ENCODE measurements at places on chromosomes 2 and 18.

- DNase-seq, result no peak
Measured at GRCh38 chr18:31149351-31149750, 13.3 kb downstream of the DSC1 start.

DNA sequence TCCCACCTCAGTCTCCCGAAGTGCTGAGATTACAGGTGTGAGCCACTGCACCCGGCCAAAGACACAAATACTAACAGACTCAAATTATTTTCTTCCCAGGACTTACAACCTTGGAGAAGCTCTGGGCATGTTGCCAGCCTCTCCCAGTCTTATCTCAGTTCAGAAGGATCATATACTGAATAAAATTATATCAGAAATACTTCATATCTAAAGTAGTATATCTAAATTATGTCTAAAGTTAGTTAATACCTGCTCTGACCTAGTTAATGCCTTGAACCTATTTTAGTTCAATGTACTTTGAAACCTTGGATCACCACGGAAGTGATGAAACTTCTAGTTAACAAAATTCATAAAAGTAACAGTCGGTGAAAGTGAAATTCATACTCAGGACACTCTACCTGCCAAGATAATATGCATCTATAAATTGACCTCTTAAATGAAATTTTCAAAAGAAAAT is 34.4 kb upstream of the CYBRD1 start:
- DNase-seq, result no peak

DNA sequence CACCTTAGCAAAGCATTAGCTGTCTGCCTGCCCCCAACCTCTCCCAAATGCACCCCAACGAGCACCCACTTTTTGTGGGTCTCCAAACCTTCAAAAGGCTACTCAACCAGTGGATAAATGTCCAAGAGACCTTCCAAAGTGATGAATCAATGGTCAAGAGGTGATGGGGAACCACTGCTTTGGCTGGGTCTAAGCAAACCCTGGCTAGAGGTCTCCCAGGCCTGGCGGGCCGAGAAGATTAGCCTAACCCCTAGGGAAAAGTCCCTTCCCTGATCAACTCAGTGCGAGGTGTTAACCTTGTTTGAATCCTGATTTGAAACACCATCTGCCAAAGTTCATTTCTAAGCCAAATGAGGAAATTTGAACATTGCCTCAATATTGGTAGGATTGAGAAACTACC is 144.7 kb upstream of the SIX3 start:
- no peak for DNase-seq

GRCh38 chr2:227031379-227031778 is 132.6 kb downstream of the COL4A4 start:
- DNase-seq, result no peak

GRCh38 chr18:73758446-73758845 is 389.2 kb downstream of the FBXO15 start:
- DNase-seq, result no peak

GRCh38 chr18:67730886-67731285 is 214.4 kb upstream of the DSEL start:
- no peak for DNase-seq

- DNase-seq, result no peak
Measured at GRCh38 chr2:189608170-189608569, 27.6 kb upstream of the SLC40A1 start.

- DNase-seq, result no peak
Measured at GRCh38 chr18:49701190-49701589, 112.1 kb downstream of the ACAA2 start.

GRCh38 chr2:43370705-43371104 is 144.3 kb upstream of the ZFP36L2 start:
- DNase-seq, result no peak

DNA sequence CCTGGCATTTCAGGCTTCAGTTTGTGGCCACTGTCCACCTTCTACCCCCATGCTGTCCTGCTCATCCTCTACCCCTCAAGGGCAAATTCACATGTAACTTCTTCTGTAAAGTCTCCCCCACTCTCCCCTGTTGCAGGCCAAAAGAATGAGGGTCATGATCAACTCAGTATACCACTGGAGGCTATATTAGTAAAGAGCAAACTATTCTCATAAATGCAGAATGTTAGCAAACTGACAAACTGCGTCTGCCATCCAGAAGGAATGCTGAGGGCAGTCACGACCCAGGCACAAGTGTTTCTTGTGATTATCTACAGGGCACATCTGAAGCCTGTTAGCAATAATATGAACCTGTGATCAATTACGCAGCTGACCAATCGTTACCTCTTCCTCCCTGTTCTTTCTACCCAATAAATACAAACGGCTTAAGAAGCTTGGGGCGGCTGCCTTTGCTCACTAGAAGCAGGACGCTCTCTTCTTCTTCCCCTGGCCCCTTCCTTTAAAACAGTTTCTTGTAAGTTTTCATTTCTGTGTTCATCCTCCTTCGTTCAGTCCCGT is 58.3 kb downstream of the SEPTIN10 start:
- DNase-seq, result no peak

DNA sequence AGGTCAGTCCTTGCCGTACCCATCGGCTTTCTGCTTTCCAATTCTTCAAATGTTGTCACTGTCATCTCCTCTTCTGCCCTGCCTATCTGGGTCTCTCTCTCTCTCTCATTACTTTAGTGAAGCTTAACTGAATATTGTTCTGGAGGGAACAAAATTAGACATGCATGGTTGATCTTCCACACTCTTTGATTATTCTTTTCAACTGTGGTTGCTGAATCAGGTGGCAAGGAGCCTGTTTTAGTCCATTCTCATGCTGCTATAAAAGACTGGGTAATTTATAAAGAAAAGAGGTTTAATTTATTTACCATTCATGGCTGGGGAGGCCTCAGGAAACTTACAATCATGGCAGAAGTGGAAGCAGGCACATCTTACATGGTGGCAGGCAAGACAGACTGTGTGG is 157.9 kb downstream of the ARL4C start:
- no peak for DNase-seq
